Activated B cell treated with CpG ODN at 0.5 μM for 24 hours (primary cell): ENCODE measurements at places on chromosomes 2 and 18.
A peak's percentile ranks its signal among the peaks of the same experiment; 100 is the strongest.

GRCh38 chr2:234542742-234543141 is 45.9 kb upstream of the ARL4C start:
- no peaks in the 10 kb centered on the region for H3K4me1 ChIP-seq
- no peaks in the 10 kb centered on the region for H3K36me3 ChIP-seq
- no peak overlapping the region for H3K4me3 ChIP-seq

GRCh38 chr2:133039531-133039930 is 369.5 kb upstream of the LYPD1 start:
- no peak for DNase-seq
- H3K27ac ChIP-seq: no peak overlapping the region
- no peaks in the 10 kb centered on the region for H3K36me3 ChIP-seq
- H3K4me3 ChIP-seq: no peak overlapping the region
- H3K4me1 ChIP-seq: no peaks in the 10 kb centered on the region
- H3K27me3 ChIP-seq: no peaks in the 10 kb centered on the region

DNA sequence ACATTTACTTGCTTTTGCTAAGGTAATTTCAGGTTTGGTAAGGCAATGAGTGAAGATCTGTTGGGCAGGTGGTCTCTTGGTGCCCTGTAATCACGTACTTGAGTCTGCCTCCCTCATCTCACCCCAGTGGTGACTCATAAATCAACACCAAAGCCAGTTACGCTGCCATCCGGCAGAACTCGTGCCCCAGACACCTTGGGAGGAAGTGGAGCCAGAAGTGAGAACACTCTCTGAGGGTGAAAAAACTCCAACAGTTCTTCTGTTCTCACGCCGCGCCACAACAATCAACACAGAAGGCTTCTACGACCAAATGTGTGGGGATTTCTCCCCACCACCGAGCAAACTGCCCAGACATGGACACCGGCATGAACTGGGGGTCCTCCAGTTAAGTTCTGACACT is 206.2 kb downstream of the ARL4C start:
- H3K27me3 ChIP-seq: peaks cover 9% of the 10 kb centered on the region
- peak; percentile 39 for DNase-seq
- H3K4me1 ChIP-seq: peaks cover 57% of the 10 kb centered on the region
- no peaks in the 10 kb centered on the region for H3K36me3 ChIP-seq
- H3K27ac ChIP-seq: peak overlapping the region; percentile 84

DNA sequence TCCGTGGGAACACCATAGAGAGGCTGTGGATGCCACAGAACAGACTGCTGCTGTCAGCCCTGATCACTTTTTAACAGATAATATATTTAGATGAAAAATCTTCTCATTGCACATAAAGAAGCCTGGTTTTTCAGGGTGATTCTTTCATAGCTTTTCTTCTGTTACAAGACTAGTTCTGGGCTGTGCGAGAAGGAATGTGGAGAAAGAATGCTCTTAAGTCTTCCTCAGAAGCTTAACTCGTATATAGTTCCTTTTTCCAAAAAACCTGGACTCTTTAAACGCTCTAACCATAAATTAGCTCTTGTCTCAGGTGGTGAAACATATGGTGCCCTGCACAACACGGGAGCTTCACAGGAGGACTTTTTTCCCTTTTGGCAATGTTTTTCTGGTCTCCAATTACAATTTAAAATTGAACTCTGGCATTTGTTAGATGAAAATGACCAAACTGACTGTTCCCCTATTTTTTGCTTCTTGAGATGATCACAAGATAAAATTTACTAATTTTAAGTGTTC is 125.9 kb upstream of the SMAD7 start:
- no peak overlapping the region for H3K4me3 ChIP-seq
- H3K36me3 ChIP-seq: peaks cover 14% of the 10 kb centered on the region
- H3K4me1 ChIP-seq: no peaks in the 10 kb centered on the region

DNA sequence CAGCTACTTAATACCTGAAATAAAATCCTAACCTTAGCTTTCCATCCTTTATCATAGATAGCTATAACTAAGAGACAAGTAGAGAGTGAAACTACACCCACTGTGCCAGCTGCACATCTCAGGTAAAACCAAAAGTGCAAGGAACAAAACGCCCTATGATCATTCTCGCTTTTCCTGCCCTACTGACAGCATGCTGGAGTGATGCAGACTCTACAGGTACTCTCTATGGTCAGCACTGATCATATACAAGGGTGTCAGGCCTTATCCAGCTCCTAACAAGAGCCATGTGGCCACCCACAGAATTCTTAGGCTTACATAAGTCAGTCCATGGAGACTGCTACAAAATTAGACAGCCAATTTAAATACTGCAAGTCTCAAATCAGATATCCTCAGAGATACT is 45.6 kb downstream of the REV1 start:
- no peaks in the 10 kb centered on the region for H3K27me3 ChIP-seq
- no peak overlapping the region for H3K4me3 ChIP-seq
- H3K4me1 ChIP-seq: no peaks in the 10 kb centered on the region
- DNase-seq: no peak
- H3K27ac ChIP-seq: no peak overlapping the region
- H3K36me3 ChIP-seq: peaks cover 38% of the 10 kb centered on the region

DNA sequence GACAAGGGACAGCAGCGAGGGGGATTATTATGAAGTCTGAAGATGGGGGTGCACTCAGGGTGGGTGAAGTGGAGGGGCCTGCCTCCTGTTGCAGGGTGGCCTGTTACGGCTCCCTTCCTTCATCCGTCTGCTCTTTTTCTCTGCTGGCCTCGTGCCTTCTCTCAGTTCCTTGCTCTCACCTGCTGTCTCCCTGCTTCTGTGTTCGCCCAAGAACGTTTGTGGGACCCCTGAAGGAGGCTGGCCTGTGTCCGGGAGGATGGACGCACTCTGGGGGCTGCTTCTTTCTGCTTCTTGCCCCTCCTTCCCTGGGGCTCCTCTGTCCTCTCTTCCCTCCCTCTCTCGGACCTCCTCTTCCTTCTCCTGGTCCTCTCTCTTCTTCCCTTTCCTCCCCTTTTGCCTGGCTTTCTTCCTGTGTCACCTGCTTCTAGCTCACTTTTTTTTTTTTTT is 13.8 kb downstream of the MROH2A start:
- H3K27ac ChIP-seq: no peak overlapping the region
- DNase-seq: no peak
- peaks cover 7% of the 10 kb centered on the region for H3K27me3 ChIP-seq
- H3K4me3 ChIP-seq: no peak overlapping the region
- H3K36me3 ChIP-seq: no peaks in the 10 kb centered on the region

DNA sequence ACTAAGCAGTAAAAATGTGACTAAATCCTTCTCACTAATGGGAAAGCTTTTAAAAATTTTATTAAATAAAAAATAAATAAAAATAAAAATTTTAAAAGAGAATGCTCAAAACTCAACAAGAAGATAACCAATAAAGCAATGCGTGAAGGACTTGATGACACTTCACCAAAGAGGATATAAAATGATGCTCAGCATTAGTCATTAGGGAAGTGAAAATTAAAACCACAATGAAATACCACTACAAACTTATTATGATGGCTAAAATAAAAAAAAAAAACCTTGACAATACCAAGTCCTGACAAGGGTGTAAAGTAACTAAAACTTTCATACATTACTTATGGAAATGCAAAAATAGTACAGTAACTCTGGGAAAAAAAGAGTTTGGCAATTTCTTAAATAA is 3.3 kb upstream of the WDR75 start:
- no peak for DNase-seq
- no peaks in the 10 kb centered on the region for H3K27me3 ChIP-seq
- H3K27ac ChIP-seq: no peak overlapping the region
- H3K36me3 ChIP-seq: peaks cover 10% of the 10 kb centered on the region

- H3K4me3 ChIP-seq: peak overlapping the region; percentile 40
- H3K27me3 ChIP-seq: no peaks in the 10 kb centered on the region
- peaks cover 93% of the 10 kb centered on the region for H3K4me1 ChIP-seq
- peaks cover 37% of the 10 kb centered on the region for H3K36me3 ChIP-seq
Observed at GRCh38 chr18:55302167-55302833, 285.7 kb downstream of the TCF4 start.

- peaks cover 17% of the 10 kb centered on the region for H3K4me1 ChIP-seq
- no peak overlapping the region for H3K4me3 ChIP-seq
- peaks cover 7% of the 10 kb centered on the region for H3K27me3 ChIP-seq
- DNase-seq: no peak
- no peaks in the 10 kb centered on the region for H3K36me3 ChIP-seq
Observed at GRCh38 chr2:181589779-181590178, 67.1 kb downstream of the CERKL start.

GRCh38 chr2:162710287-162710890 is 128.2 kb downstream of the KCNH7 start:
- H3K27me3 ChIP-seq: no peaks in the 10 kb centered on the region
- H3K27ac ChIP-seq: no peak overlapping the region
- H3K4me3 ChIP-seq: no peak overlapping the region
- H3K4me1 ChIP-seq: no peaks in the 10 kb centered on the region
- DNase-seq: no peak

DNA sequence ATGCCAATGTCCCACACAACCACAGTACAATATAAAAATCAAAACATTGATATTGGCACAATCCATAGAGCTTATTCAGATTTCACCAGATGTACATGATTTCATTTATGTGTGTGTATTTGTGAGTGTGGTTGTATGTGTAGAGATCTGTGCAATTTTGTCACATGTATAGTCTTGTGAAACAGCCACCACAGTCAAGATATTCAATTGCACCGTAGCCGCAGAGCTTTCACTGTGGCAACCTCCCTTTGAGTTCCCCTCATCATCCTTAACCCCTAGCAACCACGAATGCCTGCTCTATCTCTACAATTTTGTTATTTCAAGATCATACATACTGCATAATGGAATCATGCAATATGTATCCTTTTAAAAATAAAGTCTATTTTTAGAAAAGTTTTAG is 391.3 kb downstream of the SETBP1 start:
- H3K4me1 ChIP-seq: peaks cover 4% of the 10 kb centered on the region
- H3K27me3 ChIP-seq: no peaks in the 10 kb centered on the region
- no peaks in the 10 kb centered on the region for H3K36me3 ChIP-seq
- no peak overlapping the region for H3K4me3 ChIP-seq

GRCh38 chr2:46448641-46449040 is 30.7 kb upstream of the TMEM247 start:
- no peaks in the 10 kb centered on the region for H3K4me1 ChIP-seq
- no peak overlapping the region for H3K27ac ChIP-seq
- no peaks in the 10 kb centered on the region for H3K36me3 ChIP-seq
- no peak overlapping the region for H3K4me3 ChIP-seq

DNA sequence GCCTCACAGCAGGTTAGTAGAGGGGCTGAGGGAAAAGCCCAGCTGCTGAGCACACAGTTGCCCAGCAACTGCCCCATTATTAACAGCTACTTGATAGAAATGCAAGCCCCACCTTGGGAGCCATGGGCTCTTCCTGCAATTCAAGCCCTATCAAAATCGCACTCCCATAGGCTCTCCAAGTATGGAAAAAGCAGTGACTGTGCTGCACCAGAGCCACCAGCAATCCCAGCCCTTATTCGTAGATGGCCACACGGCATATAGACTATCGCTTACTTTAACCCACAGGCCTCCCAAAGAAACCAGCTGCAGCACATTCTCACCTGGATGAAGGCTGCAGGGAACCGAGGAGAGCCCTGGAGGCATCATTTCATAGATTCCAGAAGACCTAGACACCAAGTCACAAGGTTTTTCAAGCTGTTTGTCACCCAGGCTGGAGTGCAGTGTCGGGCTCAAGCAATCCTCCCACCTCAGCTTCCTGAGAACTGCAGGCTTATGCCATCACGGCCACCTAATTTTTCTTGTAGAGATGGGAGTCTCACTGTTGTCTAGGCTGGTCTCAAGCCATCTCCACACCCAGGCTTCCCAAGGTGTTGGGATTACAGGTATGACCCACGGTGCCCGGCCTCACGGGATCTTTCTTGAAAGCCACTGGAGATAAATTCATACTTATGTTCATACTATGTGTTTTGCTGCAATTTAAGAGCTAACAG is 11.3 kb downstream of the NCL start:
- H3K36me3 ChIP-seq: peaks cover 63% of the 10 kb centered on the region
- peaks cover 7% of the 10 kb centered on the region for H3K4me1 ChIP-seq
- DNase-seq: no peak
- H3K27me3 ChIP-seq: no peaks in the 10 kb centered on the region
- H3K27ac ChIP-seq: no peak overlapping the region

DNA sequence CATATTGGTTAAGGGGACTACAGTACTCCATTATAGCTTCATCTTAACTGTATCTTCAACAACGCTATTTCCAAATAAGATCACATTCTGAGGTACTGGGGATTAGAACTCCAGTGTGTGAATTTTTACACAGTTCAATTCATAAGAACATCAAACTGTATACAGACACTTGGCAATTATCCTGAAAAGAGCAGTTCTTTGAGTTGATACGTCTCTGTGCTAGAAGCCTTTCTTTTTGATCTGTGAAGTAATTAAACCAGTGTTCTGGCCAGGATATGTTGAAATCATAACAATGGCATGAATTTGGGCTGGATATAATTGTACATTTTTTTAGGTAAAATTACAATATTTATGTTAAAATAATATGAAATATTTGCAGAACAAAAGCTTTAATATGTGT is 93.5 kb upstream of the ITPRID2 start:
- DNase-seq: no peak
- peaks cover 3% of the 10 kb centered on the region for H3K27me3 ChIP-seq
- H3K27ac ChIP-seq: no peak overlapping the region
- no peak overlapping the region for H3K4me3 ChIP-seq
- no peaks in the 10 kb centered on the region for H3K4me1 ChIP-seq
- H3K36me3 ChIP-seq: no peaks in the 10 kb centered on the region

GRCh38 chr18:68714366-68714711 is 569 bp downstream of the TMX3 start:
- DNase-seq: no peak
- H3K36me3 ChIP-seq: peaks cover 40% of the 10 kb centered on the region
- peak overlapping the region; percentile 82 for H3K27ac ChIP-seq
- H3K4me3 ChIP-seq: peak overlapping the region; percentile 95
- H3K4me1 ChIP-seq: peaks cover 35% of the 10 kb centered on the region

GRCh38 chr2:86185517-86186212 is 9.6 kb downstream of the IMMT start:
- peaks cover 29% of the 10 kb centered on the region for H3K36me3 ChIP-seq
- no peaks in the 10 kb centered on the region for H3K27me3 ChIP-seq
- peaks cover 61% of the 10 kb centered on the region for H3K4me1 ChIP-seq
- no peak for DNase-seq

GRCh38 chr2:238082151-238082550 is 18.0 kb upstream of the ESPNL start:
- H3K4me1 ChIP-seq: peaks cover 4% of the 10 kb centered on the region
- no peak for DNase-seq
- H3K27ac ChIP-seq: no peak overlapping the region
- no peaks in the 10 kb centered on the region for H3K27me3 ChIP-seq
- no peak overlapping the region for H3K4me3 ChIP-seq
- H3K36me3 ChIP-seq: peaks cover 66% of the 10 kb centered on the region

DNA sequence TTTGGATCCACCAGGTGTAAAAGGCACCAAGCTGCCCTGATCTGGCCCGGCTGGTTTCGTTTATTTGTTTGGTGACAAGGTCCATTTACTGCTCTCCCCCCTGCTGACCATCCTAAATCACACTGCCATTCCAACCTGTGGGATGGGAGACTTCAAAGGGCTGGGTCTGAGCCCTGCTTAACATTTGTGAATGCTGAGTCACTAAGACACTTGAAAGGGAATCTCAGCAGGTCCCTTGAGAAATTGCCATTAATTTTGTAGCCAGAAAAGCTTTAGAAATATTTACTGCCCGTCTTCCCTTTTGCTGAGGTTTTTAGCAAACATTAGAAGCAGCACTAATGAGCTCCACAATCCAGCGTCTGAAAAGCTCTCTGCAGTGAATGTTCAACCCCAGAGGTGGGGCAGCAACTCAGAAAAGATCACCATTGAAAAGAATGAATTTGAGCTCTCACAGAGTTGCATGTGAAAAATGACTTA is 133.8 kb downstream of the ARL4C start:
- no peak overlapping the region for H3K4me3 ChIP-seq
- peaks cover 22% of the 10 kb centered on the region for H3K27me3 ChIP-seq
- H3K27ac ChIP-seq: no peak overlapping the region
- H3K36me3 ChIP-seq: peaks cover 1% of the 10 kb centered on the region
- H3K4me1 ChIP-seq: peaks cover 12% of the 10 kb centered on the region
